Activated CD4-positive, alpha-beta T cell treated with anti-CD3 and anti-CD28 coated beads, Interleukin-2, amount 50 U/mL, for 1 hour (primary cell): ENCODE measurements at places on chromosomes 2 and 18.

DNA sequence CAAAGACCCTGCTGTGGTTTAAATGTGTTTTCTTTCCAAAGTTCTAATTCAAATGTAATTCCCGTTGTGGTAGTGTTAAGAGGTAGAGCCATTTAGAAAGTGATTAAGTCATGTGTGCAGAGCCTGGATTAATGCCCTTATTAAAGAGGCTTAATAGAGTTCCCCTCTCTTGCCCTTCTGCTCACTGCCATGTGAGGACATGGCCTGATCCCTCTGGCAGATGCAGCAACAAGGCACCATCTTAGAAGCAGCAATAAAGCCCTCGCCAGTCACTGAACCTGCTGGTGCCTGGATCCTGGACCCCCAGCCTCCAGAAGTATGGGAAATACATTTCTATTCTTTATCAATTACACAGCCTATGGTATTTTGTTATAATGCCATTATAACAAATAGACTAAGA lies 485.2 kb downstream of the DCDC2C start:
- no peak for DNase-seq

- no peak for DNase-seq
These were observed 82.6 kb downstream of the AGAP1 start for GRCh38 chr2:235576337-235576910.

GRCh38 chr2:20241973-20242726 lies 17.2 kb upstream of the SDC1 start:
- DNase-seq, result no peak

GRCh38 chr2:66478731-66479316 lies 43.9 kb downstream of the MEIS1 start:
- no peak for DNase-seq

DNA sequence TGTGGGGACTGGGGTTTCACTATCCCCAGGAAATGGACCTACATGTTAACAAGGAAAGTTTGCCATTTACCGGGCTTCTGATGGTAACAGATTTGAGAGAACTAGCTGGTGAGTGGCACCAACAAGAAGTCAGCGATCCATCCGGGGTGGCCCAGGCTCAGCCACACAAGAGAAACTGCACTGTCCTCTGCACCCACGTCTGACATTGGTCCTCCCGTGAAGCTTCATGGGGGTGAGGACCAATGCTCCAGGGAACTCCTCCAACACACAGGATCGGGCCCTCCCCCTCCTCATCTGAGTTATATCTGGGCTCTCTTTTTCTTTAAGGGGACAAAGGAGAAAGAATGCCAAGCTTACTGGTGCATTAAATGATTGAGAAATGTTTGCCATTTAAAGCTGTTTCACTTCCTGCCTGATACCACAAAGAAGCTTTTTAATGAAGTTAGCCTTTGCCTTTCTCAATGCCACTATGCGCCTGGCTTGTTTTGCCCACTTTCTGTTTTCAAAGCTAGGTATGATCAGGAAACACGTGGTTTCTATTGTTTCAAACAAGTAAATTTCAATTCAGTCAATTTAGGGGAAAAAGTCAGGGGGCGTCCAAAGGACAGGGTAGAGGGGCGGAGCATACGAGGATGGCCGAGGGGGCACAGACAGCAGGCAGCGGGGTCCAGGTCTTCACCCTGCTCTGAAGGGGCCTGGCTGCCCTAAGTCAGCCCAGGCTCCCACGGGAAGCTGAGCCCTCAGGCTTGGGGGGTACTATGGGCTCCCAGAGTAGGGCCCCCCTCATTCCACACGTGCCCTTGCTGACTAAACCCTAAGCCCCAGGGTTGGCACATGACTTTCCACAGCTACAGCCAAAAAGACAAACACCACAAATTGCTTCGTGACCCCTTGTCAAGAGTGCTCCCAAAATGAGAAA lies 204.0 kb upstream of the ID2 start:
- no peak for DNase-seq

- no peak for DNase-seq
These were observed 237.5 kb downstream of the LOXHD1 start for GRCh38 chr18:46419391-46420141.

DNA sequence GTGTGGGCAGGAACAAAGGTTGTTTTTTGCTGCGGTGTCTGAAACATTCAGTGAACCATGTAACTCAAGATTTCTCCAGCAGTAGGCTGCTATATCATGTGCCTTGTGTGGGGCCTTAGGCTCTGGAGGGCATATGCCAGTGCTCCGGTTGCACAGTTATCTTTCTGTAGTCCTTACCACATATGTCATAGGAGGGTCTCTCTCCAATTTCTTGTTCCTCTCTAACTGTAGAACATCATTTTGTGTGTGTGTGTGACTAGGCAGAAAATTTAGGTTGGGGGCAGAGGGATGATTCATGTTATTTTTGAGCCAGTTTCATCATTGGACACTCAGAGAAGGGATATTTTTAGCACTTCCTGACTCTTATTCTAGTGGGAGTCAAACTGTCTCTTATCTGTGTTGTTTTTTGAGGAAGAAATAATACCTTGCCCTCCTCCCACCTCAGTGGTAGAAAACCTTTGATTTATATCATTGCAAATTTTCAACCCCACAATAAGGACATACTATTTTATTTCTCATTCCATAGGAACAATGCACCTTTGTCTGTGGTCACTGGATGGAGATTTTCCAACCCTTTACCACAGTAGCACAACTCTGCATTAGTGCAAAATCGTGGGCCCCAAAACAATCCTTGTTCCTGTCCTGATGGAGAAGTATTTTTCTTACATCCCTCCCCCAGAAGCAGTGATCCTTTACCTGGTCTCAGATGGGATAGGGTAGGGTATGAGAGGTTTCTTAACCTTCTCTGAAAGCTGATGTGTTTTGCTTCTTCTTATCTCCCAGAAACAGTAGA lies 113.9 kb downstream of the CCDC74A start:
- DNase-seq, result no peak

- DNase-seq, result no peak
These were observed 56.2 kb downstream of the BCL2L11 start for GRCh38 chr2:111176867-111177266.

DNA sequence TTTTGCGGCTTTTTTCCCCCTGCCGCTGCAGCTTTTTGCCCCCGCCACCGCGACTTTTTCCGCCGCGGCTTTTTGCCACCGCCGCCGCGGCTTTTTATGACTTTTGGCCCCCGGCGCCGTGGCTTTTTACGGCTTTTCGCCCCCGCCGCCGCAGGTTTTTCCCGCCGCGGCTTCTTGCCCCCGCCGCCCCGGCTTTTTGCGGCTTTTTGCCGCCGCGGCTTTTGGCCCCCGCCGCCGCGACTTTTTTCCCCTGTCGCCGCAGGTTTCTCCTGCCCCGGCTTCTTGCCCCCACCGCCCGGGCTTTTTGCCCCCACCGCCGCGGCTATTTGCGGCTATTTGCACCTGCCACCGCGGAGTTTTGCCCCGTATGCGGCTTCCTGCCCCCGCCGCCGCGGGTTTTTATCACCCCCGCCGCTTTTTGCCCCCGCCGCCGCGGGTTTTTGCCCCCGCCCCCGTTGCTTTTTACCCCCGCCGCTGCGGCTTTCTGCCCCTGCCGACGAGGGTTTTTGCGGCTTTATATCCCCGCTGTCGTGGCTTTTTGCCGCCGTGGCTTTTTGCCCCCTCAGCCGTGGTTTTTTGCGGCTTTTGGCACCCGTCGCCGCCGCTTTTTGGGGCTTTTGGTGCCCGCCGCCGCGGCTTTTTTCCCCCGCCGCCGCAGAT lies 2750.9 kb downstream of the RPIA start:
- DNase-seq, result peak; percentile 6

GRCh38 chr18:7084080-7085065 lies 33.2 kb downstream of the LAMA1 start:
- no peak for DNase-seq

DNA sequence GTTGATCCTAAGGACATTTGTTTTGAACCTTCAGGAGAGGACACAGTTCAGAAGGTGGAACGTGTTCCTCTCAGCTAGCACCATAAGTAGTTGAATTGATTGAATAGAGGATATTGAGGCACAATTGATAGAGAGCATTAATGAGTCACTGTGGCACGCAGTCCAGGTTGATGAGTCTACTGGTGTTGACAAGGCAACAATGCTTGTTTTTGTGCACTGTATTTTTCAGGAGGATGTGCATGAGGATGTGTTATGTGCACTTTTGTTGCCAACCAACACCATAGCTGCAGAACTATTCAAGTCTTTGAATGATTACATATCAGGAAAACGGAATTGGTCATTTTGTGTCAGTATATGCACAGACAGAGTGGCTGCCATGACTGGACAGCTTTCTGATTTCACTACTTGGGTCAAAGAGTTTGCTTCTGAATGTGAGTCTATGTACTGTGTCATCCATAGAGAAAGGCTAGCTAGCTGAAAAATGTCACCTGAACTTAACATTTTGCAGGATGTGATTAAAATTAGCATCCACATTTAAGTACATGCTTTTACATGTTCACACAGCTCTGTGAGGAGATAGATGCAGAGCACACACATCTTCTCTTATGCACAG lies 140.1 kb upstream of the B3GNT2 start:
- DNase-seq, result no peak

DNA sequence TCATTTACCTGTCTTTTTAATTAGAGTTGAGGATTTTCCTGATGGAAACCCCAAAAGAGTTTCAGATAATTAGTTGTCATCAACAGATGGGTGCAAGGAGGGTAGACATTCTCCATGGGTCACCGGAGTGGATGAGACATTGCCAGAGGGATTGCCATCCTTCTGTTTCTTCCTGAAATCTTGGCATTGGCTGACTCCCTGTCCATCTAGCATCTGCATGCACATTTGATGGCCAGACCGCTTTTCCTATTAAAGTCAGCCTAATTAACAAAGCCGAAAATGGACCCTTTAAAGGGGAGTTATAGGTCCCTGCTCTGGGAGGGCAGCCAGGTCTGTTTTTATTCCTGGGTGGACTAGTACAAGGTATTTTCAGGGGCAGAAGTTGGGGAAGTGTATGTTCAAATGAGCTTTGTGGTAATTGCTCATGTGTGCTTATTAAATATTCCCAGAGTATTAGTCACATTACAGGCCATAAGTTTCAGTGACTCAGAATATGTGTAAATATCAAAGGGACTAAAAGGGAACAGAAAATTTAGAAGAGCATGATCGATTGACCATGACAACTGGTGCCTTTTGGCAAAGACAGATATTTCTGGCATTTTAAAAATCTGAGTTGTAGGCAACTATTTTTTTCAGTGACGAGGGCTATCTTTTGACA lies 209.8 kb downstream of the PHLPP1 start:
- DNase-seq, result no peak

DNA sequence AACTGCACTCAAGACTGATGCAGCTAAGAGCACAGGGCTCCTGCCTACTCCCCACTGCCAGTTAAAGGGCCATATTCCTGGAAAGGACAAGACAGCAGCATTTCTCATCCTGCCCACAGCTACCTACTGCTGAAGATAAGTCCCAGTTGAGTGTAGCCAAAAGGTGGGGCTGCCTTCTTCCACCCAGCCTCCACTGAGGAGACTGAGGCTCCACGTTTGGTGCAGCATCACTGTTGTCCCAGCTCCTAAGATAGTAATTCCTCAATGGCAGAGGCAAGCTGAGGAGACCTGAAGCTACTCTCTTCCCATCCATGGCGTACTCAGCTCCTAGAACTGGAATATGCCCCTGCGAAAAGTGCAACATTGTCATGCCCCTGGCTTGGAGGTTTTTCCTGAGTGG lies 149.7 kb downstream of the TRABD2A start:
- no peak for DNase-seq
